ENCODE measurements at places on chromosomes 5 and 9.

DNA sequence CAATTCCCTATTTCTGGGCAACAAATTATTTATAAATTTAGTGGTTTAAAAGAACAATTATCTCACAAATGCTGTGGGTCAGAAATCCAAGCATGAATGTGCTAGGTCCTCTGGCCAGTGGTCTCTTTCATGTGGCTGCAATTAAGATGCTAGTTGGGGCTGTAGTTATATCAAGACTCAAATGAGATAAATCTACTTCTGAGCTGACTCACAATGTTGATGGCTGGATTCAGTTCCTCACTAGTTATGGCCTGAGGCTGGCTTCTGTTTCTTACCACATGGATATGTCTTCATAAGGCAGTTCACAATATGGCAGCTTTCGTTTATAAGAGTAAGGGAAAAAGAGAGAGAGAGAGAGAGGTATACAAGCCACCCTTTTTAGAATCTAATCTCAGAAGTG lies 717.0 kb downstream of the PRELID2 start:
- no peak for DNase-seq

DNA sequence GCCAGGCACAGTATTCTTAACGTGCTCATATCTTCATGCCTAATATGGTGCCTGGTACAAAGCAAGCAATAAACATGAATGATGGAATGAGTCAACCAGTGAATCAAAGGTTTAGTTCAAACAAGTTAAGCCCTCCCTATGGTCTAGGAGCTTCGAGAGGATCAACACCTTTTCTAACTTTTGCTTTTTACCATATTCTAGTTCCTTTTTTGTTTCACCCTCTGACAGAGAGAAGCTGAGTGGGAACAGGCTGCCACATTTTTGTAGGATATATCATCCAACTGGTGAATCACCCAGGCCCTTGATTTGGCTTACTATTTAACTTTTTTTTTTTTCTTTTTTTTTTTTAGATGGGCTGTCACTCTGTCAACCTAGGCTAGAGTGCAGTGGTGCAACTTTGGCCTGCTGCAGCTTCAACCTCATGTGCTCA lies 39.3 kb upstream of the TNC start:
- no peak for DNase-seq

DNA sequence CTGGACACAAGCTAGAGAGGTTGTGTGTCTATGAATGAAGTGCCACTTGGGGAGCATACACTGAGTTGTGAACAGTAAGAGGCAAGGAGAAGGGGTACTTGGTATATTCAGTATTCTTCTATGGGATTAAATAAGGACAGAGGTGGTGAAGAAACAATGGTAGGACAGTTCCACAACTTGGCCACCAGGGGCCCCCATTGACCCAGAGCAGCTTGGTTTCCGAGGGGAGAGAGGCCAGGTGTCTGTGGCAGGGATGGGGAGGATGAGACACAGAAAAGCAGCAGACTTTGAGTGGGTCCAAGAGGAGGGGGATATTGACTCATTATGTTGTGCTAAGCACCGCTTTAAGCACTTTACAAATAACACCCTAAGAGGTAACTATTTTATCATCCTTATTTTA lies 220.6 kb downstream of the MELK start:
- DNase-seq = no peak

- DNase-seq = no peak
Observed at GRCh38 chr5:111735583-111736270, 21.3 kb downstream of the NREP start.

- DNase-seq = no peak
Observed at GRCh38 chr9:8062459-8062858, 262.9 kb upstream of the DMAC1 start.

DNA sequence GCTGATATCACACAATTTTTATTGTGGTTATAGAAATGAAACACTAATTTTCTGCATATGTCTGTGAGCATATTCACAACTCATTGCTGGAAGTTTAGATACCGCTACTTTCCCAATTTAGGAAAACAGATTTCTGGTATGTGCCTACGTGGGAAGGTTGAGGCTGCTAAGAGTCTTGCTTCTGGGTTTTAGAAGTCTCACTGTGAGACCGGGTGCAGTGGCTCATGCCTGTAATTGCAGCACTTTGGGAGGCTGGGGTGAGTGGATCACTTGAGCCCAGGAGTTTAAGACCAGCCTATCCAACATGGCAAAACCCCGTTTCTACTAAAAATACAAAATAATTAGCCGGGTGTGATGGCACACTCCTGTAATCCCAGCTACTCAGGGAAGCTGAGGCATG lies 39.6 kb downstream of the UBAP1 start:
- no peak for DNase-seq

GRCh38 chr5:89436464-89436863 lies 553.5 kb upstream of the MEF2C start:
- no peak for DNase-seq

GRCh38 chr5:159198063-159199036 lies 11.0 kb downstream of the RNF145 start:
- peak; percentile 39 for DNase-seq

DNA sequence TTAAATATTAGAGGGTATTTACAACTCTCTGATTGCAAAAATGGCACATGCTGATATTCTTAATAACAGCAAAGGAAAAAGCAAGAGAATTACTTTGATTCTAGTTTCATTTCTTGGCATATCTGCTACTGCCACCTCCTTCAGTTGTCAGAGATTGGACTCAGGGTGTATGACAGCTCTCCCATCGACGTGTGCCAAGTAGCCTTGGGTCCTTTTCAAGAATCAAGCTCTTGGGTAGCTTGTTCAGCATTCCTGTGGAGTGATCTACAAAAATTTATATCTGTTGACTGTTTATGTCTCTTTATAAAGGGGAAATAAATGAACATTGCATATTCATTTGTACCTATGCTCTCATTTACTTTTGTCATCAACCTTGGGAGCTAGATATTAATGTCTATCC lies 315.6 kb downstream of the PRR16 start:
- DNase-seq = no peak

DNA sequence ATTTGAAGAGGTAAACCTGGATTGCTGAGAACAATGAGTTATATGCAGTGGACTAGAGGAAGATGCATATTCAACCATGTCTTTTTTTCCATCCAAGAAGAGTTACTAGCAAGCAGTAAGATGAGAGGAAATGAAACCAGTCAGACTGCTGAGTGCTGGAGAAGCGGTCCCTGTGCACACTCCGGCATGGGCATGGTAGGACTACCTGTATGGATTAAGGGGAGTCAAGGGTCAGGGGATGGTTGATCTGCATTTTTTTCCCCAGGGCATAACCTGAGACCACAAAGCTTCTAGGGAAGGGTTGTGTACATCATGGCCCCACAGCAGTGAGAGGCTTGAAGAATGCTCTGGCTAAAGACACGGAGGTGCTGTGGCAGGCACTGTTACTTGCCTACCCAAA lies 76.6 kb upstream of the ZNF169 start:
- no peak for DNase-seq

DNA sequence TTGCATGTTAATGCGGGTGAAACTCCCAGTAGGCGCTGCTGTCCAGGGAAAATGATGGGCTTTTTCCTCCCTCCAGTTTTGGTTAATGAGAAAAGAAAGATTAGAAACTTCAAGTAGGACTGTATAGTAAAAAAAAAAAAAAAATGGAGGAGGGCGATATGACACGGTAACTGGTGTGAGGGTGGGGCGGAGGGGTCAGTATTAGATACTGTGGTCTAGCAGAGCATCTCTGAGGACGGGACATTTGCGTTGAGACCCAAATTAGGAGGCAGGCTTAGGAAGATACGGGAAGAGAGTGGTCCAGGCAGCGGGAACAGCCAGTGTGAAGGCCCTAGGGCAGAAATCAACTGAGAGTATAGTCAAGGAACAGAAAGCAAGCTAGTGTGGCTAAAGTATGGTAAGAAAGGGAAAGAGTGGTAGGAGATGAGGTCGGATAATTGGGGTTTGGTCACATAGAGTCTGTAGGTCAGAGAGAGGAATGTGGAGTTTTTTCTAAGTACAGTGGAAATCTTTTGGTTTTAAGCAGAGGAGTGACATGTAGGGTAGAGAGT lies 707 bp downstream of the RMND5B start:
- DNase-seq = no peak

DNA sequence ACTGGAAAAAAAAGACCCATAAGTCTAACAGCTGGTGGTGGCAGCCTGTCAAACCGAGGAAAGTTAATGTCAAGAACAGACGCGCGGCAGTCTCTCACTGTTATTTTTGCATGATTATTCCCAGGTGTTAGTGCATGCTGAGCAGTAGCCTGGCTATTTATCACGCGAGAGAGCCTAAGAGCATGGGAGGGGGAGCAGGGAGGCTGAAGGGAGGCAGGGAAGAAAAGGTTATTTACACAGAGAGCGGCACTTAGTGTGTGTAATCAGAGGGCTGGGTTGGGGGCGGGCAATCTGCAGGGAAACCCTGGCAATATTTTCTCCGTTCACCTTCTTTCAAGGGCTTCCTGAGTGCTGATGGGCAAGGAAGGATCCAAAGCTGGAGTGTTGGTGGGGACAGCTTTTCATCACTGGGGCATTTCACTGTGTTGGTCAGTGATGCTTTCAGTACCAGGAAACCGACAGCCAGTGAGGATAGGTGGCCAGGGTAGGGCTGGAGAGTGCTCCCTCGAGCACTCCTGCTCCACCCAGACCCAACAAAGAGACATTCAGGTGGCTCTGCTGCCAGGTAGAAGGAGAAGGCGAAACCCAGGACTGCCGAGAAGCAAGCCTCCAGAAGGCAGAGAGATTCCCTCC lies 39.6 kb downstream of the ZNF608 start:
- DNase-seq = no peak

Data from GM19239 (cell line).